ENCODE measurements at places on chromosomes 11 and 22.

GRCh38 chr11:63764679-63765647 is 3.6 kb downstream of the ZFTA start:
- no peak for DNase-seq

DNA sequence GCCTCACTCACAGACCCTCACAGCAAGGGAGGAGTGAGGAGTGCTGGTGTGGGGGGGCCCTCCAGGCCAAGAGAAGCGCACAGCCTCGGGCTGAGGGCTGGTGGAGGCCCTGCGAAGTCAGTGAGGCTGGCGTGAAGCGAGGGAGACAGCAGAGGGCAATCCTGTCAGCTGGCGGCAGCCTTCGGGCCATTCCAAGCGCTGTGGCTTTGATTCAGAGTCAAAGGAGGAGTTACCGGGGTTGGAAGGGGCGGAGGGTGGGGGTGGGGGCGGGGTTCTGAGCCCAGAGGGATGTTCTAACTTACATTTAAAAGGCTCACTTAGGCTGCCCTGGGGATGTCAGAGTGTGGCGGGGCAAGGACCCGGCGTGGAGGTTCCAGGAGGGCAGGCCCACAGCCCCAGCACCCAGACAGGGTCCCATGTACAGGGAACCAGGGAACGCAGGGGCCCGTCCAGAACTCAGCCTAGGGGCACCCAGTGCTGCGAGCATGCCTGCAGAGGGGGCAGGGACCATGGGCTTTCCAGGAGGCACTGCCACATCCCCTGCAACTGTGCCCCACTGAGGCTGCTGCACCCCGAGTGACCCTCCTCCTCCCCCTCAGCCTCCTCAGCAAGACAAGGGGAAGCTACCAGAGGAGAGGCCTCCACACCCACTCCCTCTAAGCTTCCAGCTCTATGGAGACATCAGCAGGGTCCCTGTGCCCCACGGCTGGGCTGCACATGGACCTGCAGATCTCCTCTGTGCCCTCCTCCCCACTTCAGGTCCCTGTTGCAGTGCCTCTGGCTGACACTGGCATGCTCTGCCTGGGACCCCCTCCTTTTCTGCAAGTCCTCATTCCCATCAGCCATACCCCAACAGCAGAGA is 39.7 kb upstream of the TTLL12 start:
- DNase-seq = no peak

DNA sequence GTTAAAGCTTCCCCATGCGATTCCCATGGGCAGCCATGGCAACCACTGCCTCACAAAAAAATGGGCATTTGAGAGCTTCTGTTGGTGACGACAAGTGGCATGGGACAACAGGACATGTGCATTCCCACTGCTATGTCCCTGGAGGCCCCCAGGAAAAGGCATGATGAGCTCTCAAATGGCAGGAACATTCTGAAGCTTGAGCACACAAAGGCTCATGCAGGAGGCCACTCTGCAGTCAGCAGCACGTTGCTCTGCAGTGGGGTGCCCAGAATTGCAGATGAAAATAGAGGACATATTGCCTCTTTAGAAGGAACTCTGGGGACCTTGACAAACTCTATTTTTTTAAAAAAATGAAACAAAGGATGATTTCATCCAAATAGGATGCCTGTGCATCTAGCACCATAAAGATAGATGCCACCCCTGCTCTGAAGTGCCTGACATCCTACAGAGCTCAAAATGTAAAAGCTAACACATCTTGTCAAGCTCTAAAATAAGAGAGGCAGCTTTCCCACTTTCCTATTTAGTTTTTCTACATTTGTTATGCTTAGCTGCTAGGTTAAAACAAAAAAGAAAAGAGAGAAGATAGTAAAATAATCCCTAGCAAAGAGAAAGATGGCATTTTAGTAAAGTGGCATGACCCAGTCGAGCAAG is 277.6 kb upstream of the ZC3H12C start:
- DNase-seq = no peak

GRCh38 chr11:103842191-103842590 is 194.2 kb upstream of the DDI1 start:
- DNase-seq = no peak

- DNase-seq = no peak
Observed at GRCh38 chr11:131924001-131924400, 553.6 kb downstream of the NTM start.

DNA sequence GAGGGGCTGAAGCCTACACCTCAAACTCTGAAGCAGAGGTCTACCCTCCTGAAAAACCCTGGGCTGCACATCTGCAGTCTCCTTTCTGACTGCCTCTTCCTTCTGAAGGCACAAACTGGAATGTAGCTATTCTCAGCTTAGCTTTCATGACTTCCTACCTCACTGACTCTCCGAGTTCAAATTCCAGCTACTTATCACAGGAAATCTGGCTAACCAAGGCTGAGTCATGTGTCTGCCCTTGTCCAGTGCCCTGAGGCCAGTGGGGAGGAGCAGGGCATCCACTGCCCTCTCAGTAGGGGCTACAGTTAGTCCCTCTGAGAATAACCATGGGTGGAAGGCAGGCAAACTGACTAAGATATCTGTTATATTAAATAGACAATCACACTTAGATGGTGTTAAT is 29.2 kb downstream of the PDGFD start:
- no peak for DNase-seq

- no peak for DNase-seq
Observed at GRCh38 chr22:47891609-47892008, 1129.2 kb downstream of the TBC1D22A start.

DNA sequence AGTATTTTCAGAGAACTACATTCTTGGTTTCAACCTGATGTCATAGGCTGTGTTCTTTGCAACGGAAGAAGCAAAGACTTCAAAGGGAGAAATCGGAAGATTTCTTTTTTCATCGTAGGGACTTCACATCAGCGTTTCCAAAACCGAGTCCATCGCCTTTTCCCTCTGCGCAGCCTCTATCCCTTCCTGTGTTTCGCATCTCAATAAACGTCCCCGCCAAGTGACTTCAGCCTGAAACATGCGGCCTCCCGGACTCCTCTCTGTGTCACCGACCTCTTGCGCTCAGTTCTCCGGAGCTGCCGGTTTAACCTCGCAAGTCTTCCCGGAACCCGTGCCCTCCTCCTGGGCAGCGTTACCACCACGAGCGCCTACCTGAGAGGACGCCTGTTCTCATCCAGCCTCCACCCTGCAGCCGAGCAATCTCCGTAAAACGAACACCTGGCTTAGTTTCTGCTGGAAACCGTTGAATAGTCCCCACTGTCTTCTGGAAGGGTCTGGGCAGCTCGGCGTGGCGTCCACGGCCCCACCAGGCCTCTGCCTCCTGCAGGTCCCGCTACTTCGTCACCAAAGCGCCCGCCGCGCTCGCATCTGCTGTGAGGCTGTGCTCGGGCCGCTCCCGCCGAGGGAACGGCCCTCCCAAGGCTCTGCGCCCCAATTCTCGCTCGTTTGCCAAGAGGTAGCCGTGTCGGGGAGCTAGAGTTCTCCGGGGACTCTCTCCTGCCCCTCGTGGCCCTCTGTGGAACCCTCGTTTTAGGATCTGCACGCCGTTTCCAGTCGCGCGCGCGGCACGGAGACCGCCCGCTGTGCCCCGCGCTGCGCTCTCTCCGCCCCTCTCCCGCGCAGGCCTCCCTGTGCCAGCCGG is at the start of gene GLB1L3:
GLB1L3 (plus strand) TSS at position 846 of the 862 bp plus-strand sequence. CDS start 362 bp downstream, outside the sequence.
- DNase-seq = peak; percentile 49

DNA sequence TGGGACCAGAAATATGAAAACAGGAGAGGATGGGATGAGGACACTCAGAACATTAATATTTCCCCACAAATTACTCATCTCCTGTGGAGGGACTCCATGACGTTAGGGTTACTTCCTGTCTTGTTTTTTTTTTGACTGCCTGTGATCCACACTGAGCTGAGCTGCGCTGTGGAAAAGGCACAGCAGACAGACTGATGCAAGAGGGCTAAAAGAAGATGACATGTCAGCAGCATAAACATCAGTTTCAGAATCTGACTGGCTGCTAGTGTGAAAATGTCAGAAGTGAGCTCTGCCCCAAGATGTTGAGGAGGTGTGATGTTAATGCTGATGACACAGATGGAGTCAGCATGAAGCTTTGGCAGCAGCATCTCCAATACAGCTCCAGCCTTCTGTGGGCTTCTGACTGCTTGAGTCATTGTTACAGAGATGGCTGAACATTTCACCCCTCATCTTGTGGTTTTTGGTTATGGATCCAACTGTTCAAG is 286.8 kb downstream of the BLID start:
- DNase-seq = no peak

DNA sequence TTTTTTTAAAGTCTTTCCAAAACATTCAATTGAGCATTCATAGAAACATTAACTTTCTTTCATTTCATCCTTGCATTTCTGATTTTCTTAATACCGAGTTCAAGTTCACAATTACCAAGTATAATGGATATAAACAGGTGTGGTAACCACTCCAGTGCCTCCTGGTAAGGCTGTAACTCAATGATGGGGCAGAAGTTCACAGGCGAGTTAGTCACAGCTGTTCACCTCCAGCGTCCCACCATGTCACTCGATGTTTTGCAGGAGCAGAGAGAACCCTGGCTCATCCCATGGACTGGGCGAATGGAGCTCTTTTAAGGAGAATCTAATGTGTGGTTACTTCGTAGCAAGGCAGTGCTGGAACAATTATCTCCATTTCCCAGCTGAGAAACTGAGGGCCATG is 94.4 kb upstream of the ALX4 start:
- no peak for DNase-seq

GRCh38 chr11:113329725-113330124 is 15.3 kb downstream of the TTC12 start:
- no peak for DNase-seq

DNA sequence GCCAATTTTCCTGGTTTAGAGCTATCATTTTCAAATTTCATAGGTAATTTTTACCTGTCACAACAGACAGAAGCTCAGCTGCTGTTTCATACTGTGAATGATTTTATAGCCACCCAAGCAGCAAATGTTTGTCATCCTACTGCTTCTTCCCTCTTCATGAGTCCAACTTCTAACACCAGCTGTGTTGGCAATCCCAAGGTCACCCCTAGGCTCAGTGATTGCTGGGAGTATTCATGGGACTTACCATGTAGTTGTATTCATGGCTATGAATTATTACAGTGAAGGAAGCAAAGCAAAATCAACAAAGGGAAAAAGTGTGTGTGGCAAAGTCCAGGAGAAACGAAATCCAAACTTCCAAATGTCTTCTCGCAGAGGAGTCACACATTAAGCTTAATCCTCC is 28.5 kb downstream of the CUL5 start:
- no peak for DNase-seq

DNA sequence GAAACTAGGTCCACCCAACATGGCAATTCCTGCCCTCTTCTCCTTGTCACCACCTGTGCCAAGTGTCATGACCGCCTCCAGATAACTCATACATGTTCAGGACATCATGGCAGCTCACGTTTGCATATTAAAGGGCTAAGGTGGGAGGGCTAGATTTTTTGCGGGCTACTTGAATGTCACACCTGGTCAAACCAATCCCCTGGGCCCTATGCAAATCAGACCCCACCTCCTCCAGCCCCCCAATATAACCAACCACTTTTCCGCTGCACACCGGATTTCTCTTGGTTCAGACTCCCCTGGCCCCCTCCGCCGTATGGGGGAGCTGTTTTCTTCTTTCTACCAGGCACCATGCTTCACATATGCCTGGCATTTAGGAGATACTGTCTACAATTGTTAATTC is 12.6 kb downstream of the UPB1 start:
- DNase-seq = no peak

GRCh38 chr11:62337303-62338181 is at the start of gene ASRGL1:
TSS of gene ASRGL1 (plus strand) at chr11:62337448. CDS start at chr11:62337978, 530 bp downstream.
- peak; percentile 62 for DNase-seq

DNA sequence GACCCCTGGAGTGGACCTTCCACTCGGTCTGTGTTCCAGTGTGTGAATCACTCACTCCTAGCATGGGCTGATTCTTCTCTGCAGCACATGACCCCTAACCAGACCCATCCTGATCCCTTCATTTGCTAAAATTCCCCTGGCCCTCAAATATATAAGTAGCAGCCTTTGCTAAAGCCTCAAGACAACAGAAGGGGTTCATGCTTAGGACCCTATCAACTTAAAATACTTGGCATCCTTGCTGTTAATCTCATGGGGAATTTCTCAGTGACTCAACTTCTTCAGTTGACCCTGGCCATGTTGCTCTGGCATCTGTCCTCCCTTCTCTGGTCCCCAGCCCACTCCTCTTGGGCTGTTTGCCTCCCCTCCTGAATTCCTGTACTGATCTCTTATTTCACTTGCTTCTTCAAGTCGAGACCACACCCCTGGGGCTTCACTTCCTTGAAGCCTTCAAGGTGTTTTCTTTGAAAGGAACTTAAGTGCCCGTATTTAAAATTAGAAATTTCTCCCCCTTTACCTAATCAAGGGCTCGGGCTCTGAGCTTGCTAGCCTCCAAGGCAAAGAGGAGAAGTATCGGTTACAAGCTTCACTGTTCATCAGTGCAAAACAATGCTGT is 23.6 kb downstream of the NNMT start:
- no peak for DNase-seq

DNA sequence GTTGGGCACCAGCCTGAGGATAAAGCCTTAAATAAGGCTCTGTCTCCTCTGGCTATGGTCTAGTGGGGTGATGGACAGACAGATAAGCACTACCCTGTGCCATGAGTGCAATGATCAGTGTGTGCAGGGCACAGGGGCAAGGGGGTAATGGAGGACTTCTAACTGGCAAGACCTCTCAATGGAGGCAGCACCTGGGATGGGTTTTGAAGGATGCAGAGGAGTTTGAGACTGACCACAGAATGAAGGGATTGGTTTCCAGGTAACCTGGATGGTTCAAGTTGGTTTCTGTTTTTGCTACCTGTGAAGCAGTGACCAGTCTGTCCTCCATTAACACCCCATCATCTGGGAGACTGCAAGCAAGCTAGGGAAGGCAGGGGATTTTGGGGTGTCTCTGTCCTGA is 27.8 kb upstream of the PICK1 start:
- DNase-seq = no peak

- DNase-seq = no peak
Observed at GRCh38 chr11:71933141-71933933, 4.5 kb downstream of the RNF121 start.

- no peak for DNase-seq
Observed at GRCh38 chr11:13334034-13334786, 56.6 kb downstream of the BMAL1 start.

- no peak for DNase-seq
Observed at GRCh38 chr11:10108915-10109680, 184.9 kb downstream of the SBF2 start.

DNA sequence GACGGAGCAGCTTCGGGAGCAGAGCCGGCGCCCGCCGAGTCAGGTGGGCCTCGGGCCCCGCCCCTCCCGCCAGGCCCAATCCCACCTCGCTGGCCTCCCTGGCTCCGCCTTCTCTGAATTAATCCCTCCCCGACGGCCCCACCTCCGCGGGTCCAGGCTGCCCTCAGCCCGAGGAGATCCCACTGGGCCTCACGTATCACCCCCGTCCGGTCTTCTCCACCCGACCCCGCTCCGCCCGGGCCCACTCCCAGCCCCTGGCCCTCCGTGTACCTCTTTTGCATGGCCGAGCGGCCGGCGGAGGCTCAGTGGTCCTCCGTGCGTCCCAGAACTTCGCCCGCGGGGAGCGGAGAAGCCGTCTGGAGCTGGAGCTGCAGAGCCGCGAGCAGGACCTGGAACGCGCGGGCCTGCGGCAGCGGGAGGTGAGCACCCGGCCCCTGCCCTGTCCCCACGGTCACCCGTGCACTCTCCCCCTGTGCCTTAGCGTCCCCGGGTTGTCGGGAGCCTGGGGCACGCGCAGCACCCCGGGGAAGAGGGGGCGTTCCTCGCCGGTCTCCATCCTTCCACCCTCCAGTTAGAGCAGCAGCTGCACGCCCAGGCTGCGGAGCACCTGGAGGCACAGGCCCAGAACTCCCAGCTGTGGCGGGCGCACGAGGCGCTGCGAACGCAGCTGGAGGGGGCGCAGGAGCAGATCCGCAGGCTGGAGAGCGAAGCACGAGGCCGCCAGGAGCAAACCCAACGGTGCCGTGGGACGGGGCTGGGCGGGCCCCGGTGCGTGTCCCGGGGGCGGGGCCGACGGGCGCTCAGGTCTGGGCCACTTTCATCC is 2.2 kb upstream of the CD151 start:
- no peak for DNase-seq
